ENCODE measurements at places on chromosomes 2 and 18.

DNA sequence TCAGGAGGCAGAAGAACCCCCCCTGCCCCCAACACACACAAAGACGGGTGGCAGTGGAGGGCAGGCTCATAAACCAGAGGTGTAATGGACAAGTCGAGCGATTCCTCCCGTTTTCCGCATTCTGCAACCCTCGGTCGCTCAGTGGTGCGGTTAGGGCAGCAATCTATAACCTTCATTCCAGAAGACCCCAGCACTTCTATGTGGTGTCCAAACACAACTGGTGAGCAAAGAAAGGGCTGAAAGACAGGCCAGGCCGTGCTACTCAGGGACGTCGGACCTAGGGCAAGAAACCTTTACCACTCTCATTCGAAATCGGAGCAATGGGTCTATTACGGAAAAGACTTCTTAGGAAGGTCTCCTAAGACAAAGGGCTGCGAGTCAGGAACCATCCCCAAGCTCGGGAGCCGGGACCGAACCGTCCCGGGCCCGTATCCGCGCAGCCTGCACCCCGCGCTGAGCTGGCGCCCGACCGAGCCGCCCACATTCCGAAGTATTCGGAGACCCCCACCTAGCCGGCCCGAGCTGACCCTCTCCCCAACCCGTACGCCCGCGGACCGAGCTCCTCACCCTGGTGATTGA, 568 bp downstream of the ARL5A start:
- no peak for DNase-seq

- DNase-seq = no peak
Measured at GRCh38 chr2:10080536-10081304, 509 bp upstream of the CYS1 start.

DNA sequence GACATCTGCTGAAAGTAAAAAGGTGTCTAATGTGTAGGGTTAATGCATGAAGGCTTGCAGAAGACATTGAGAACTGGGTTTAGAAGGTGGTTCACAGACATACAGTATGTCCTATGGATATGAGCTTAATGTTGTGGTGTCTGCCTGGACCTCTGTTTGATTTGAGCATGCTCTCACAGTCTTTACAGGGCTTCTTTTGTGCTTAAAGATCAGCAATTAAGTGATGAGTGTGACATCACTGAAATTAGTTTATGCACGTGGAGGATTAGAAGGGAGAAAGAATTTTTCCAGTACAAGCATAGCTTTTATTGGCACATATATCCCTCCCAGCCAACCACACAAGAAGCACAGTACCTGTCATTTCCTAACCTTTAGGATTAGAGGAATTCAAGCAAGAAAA, 367.5 kb upstream of the RAB12 start:
- DNase-seq = no peak

DNA sequence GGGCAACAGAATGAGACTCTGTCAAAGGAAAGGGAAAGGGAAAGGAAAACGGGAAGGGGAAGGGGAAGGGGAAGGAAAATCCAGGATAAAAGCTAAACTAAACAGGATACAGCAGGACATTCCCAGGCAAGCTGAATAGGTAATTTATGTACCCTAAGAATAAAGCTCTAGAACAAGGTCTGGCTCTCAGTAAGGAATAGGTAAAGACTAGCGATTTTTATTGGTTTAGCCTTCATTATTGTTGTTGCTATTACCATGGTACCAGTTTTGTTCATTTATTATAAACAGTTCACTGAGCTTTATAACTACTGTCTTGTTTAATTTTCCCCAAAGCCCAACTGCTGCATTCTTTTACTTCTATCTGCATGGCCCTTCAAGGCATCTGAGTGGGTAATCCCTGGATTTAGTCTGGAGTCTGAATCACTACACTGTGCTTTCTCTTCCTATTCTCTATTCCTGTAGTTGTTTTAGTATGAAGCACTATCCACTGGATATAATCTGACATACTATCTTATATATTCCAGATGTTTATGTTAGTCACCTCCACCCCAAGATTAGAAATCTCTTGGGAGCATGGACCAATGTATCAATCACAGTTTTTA, 127.1 kb upstream of the TANK start:
- no peak for DNase-seq

DNA sequence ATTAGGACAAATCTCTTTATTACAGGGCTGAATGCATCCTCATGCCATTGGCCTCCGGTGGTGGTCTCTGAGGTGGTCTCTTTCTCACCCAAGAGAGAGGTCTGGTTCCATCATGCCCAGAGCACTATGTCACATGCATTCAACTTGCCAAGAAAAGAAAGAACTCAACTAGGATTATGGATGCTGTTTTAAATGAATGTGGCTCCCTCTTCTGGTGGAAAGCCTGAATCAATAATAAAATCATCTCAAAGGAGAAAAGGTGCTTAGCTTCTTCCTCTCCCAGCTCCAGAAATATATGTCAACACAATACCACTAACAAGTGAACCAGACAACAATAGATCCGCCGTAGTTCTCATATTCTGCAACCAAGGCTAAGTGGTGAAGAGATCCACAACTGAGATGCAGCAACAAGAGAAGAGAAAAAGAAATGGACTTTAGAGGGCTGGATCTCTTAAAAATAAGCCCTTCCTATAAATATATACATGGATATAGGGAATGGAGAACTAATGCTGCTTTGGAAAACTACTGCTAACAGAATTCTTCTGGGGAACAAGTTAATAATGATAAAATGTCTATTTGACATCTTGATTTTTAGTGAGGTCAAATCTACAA, 396.8 kb downstream of the NCKAP5 start:
- DNase-seq = no peak

GRCh38 chr2:46814160-46814961, 101.2 kb downstream of the MCFD2 start:
- DNase-seq = no peak

DNA sequence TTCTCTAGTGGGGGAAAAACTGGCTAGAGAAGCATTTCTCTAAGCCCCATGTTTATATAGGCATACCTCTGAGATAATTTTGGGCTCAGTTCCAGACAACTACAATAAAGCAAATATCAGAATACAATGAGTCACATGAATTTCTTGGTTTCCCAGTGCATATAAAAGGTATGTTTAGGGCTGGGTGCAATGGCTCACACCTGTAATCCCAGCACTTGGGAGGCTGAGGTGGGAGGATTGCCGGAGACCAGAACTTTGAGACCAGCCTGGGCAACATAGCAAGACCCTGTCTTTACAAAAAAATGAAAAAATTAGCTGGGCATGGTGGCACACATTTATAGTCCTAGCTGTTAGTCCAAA, 22.2 kb downstream of the TSN start:
- DNase-seq = no peak

DNA sequence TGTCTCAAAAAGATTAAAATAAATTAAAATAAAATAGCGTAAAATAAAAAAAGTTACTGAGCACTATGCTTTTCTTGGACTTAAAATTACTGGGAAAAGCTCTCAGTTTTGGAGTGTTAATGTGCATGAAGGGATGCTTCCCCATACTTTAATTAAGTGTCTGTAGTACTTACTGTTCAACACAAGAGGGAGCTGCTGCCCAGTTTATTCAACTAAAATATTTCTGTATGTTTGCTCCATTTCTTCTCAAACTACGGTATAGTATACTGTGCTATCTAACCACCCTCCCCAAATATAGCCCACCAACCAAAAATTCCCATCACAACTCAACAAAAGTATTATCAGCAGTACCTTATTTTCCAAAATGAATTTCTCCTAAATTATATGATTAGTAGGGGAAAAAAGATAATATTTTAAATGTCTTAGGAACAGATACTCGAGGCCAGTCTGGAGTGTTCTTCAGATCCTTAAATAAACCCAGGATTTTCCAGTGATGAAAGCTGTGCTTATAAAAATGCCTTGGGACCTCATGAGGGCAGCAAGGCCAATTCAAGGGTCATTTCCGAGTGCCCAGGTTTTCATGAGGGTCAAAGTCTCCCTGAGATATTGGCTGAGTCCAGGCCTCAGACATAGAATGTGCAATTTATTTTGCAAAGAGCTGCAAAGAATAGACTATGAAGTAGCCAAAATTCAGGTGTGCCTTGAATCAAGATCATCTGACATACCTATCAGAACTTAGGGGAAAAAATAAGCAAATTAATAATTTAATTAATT, 64.1 kb downstream of the CHRNA1 start:
- DNase-seq = no peak

DNA sequence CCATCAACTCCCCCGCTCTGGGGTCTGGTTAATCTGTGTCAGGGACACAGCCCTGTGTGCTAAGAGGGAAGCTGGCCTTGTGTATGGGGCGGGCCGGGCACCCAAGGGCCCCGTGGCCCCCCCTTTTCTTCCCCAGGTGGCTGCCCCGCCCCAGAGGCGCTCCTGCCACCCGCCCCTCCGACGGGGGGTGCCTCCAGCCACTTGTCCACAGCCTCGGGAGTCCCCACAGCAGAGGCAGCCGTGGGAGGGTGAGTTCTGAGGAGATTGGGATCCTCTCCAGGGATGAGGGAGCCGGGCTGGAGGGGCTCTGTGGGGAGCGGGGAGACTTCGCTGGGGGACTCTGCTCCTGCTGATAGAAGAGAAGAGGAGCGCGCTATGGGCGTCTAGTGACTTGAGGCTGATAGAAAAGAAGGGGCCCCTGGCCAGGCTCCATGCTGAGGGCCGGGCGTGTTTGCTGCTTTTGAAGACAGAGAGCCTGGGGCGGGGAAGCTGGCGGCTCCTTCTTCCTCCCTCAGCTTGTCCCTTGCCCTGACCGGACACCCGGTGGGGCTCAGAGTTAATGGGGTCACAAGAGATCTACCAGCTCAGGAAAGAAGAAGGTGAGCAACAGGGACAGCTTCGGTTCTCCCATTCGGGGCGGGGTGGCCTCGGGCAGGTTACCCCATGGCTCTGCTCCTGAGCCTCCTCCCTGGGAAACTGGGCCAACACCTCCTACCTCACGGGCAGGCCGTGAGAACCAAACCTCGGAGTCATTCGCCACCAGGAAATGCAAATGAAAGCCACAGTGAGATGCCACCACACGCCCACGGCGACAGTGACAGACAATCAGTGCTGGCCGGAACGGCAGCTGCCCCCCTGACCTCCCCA, 89.4 kb upstream of the TAF1B start:
- DNase-seq = no peak

GRCh38 chr2:29522951-29523669, 398.3 kb downstream of the ALK start:
- no peak for DNase-seq

GRCh38 chr2:20595439-20596192, 55.3 kb downstream of the HS1BP3 start:
- DNase-seq = no peak

GRCh38 chr2:200221055-200221955, 85.2 kb upstream of the SPATS2L start:
- DNase-seq = no peak
